NCI-H187 treated with DMSO at 0.1 percent for 48 hours (cell line): ENCODE measurements at places on chromosomes 2 and 18.

DNA sequence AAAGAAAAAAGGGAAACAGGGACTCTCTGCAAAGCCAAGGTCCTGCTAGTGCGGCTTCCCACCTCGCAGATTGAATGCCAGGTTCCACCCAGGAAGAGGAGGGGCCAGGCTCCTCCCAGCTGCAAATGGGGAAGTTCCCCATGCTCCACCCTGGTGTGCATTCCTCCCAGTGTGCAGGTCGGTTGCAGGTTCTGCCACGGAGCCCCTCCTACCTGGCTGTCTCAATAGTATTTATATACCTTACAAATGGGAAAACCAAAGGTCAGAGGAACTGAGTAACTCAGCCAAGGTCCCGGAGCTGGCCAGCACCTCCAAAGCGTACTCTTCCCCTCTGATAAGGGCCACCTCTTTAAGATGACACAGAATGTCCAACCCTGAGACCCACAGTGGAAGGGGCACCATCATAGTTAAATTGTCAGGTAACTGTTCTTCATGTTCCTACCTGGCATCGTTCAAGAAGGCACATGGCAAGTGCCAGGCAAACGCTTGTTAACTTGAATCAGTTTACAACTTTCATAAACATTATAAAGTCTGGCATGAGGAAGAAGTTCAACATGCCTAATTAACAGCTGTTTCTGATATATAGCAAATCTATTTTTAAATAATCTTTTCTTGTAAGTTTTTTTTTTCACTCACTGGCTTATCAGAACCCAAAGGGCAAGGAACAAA is 35.5 kb downstream of the POU3F3 start:
- DNase-seq: no peak

DNA sequence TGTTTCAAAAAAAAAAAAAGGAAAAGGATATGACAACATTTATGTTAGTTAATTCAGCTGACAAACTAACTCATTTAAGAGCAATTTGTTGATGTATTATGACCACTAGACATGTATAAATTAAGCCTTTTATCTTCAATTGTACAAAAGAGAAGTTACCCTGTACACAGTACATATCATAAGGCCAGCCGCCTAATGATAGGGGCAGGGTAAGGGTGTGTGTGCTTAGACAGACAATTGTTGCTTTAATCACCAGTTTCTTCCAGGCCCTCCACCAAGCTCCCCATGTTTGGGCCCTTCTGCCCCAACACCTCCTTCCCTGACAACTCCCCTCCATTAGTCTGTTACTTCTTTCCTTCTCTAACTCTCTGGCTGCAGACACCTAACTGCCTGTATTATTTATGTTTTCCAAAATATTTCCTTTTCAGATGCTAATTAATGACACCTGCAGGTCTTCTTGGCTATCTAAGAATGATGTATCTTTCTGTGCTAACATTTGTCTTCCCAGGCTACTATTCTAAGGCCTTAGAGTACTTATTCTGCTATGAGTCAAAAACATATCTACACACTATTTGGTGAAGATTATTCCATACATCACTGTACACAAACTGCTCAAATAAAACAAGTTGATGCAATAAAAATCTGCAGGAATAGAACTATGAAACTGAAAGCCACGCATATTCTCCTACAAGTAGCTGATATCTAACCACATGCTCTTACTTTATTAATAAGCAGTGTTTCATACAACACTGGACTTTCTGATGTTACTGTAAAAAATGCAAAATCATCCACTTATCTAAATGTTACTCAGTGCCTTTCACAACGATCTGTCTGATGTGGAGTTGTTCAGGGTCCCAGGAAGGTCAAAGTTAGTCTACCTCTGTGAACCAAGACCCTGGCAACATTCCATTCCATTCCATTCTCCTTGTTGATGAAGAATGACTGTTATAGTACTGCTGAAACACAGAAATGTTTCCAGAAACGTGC is 26.4 kb downstream of the TMEM131 start:
- no peak for DNase-seq

DNA sequence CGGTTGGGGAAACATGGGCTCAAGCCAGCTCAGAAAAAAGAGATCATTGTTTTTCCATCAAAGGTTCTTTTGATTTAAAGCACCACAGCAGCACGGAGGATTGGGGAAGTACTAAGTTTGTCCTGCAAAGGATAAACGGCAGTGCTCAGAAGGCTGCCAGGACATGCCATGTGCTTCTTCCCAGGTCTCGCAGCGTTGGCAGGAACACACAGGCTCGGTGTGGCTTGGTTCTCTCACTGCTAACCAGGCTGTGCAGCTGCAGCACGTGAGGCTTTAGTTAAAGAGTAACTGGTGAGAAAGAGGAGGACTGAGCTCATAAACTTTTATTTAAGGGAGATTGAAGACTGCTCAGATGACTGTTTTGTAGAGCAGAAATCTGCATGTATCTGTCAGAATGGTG is 264.3 kb downstream of the TSN start:
- DNase-seq: no peak

- no peak for DNase-seq
Measured at GRCh38 chr2:30382162-30382783, 64.8 kb upstream of the LCLAT1 start.

GRCh38 chr2:128416806-128417205 is 98.1 kb upstream of the HS6ST1 start:
- DNase-seq: no peak

DNA sequence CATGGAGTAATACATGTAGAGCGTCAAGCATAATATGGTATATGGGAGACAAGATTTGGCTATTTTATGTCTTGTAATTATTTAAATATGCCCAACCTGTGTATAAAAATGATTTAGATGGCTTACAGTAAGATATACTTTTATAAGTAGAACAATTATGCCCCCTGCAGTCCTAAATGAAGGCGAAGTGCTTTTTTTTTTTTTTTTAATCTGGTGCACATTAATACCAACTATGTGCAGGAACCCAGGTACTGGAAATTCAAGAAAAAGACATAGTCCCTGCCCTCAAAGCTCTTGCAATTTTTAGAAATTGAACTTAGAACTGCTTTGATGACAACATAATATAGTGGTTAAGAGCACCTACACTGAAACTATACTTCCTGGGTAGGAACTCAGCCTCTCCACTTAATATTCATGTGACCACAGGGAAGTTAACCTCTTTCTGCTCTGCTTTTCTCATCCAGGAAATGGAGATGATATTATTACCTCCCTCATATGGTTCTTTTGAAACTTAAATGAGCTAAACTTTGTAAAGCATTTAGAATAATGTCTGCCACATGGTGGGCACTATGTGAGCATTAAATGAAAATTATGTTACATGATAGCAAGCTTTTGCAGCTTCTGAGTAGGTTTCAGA is 38.1 kb downstream of the AFTPH start:
- no peak for DNase-seq

DNA sequence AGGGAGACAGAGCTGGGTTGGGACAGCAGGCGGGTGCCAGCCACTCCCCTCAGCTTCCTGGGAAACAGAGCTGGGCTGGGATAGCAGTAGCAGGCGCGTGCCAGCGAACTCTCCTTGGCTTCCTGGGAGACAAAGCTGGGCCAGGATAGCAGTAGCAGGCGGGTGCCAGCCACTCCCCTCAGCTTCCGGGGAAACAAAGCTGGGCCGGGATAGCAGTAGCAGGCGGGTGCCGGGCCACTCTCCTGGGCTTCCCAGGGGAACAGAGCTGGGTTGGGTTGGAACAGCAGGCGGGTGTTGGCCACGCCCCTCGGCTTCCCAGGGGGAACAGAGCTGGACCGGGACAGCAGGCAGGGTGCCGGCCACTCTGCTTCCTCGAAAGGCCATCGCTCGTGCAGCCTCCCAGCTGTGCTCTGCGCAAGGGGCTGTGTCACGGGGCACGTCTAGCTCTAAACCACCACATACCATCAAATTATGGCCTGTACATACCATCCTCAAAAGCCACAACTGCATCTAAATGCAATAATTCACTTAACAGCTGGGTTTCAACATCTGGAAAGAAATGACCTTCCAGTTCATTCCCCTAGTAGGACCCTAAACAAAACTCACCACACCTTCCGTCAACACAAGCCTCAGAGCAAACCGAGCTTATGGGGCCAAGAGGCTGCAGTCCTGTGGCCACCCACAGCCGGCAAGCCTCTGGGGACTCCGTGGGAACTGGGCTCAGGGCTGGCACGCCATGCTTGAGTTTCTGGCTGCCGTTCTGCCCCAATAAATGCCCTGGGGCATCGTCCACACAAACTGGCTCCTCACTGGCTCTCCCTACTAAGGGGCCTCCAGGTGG is 228.3 kb downstream of the TWIST2 start:
- DNase-seq: no peak

- no peak for DNase-seq
Measured at GRCh38 chr2:99140860-99141109, 722 bp upstream of the C2orf15 start.
